Stimulated activated CD4-positive, alpha-beta T cell treated with anti-CD3 and anti-CD28 coated beads, Interleukin-1b, Interleukin-23, amount 100 ng/mL, for 24 hours (primary cell): ENCODE measurements at places on chromosomes 6 and 20.

DNA sequence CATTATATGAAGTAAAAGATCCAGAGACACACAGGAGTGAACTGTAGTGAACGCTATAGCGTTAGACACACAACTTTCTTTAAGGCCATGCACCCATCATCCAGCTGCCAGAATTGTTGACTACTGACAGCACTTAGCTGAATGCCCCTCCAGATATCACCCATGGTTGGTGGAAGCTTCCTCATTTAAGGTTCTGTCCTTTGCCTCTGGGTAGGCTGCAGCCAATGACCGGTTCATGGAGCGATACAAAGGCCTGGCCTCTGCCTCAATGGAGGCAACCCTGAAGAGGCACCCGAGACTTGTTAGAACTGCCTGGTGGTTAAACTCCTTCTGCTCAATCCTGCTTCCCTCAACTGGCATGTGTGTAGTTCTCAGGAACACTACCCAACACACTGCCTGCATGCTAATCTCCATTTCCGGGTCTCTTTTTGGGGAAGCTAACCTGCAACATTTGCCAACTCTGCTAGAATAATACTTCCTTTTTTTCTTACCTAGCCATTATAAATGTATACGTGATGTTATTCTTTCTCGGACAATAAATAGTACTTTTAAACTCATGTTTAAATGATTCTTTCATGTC, 49.8 kb upstream of the THEMIS start:
- DNase-seq, result no peak

- no peak for DNase-seq
These were observed 80.3 kb downstream of the JARID2 start for GRCh38 chr6:15326067-15326614.

- no peak for DNase-seq
These were observed 53.5 kb upstream of the LRFN2 start for GRCh38 chr6:40640599-40641227.

DNA sequence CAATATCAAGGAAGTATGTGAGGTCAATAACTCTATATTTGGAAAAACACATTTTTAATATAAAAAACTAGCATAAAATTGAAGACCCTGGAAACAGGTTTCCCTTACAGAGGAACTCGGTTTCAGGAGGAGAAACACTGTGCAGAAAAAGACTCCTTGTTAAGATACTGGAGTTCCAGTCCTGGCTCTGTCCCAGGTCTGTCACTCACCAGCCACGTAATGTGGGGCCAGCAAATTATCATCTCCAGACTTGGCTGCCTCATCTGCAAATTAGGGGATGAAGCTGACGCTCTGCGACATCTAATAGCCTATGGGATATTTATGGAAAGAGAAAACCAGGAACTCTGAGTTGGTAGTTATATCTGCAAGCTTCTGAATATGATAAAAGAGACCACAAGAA, 702.7 kb downstream of the EPHA7 start:
- no peak for DNase-seq

DNA sequence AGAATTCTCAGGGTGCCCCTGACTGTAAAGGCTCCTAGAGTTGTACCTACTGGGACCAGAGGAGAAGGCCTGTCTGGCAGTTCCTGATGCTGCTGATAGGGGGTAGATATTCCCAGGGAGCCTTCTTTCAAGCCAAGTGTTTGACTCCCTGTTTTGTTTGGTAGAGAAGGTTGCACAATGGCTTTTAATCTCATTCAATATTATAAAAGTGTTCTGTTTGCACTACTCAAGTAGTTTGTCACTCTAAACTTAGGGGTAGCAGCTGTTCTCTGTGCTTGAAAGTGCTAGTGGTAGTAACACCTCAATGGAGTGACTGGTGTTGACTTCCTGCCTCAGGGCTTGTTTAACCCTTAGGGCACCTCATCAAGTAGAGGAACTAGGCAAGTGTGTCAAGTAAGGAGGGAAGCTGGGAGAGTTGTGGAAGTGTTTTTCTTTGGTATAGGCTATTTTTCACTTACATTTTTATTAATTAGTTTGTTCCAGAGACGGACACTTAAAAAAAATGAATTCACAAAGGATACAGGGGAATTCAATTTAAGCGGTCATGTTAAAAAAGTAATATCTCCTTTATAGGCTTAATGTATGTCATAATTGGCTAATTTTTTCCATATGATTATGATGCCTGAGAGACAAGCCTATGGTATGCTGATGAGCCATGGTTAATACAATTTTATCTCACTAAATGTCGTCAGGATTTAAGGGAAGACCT, 38.1 kb downstream of the BICRAL start:
- no peak for DNase-seq
